ENCODE measurements at places on chromosomes 4 and X. TPM values are rescaled to one million over a fixed set of nuclear protein-coding genes. Genes with fewer than 3 reads are reported as not detected.

DNA sequence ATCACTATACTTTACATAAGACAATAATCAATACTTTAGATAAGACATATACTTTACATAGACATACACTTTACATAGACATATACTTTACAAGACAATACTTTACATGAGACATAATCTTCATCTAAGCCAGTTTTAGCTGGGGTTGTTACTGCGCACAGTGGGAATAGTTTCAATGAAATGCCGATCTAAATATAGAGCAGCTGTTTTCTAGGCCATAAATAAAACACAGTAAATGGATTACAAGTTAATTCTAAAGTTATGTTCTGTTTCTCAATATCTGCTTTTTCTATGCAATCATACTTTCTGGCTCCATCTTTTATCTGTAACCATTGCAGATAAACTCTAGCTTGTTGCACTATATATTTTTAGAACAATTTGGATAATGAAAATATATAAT is 1470.6 kb upstream of the PABPC4L start:
- no peak overlapping the region for H3K27ac ChIP-seq
- H3K4me1 ChIP-seq = no peaks in the 10 kb centered on the region
- no peak overlapping the region for H3K4me3 ChIP-seq
- H3K36me3 ChIP-seq = no peaks in the 10 kb centered on the region
- DNase-seq = no peak

DNA sequence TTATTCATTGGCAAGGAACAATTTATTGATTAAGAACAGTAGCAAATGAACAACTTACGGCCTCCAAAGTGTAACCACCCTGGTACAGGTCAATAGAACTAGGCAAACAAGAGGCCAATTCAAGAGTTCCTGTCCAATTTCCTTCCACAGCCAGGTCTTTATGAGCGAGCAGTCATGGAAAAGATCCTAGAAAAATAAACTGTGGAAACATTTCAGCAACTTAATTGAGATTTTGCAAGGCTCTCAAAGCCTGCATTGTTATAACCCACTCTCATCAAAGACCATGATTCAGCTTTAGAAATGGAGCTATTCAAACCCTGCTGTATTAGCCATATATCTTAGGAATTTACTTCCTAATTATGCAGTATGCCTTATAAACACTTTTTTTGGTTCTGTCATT is 43.6 kb downstream of the UNC5C start:
- H3K27ac ChIP-seq = no peak overlapping the region
- no peak for DNase-seq
- no peaks in the 10 kb centered on the region for H3K27me3 ChIP-seq
- H3K4me3 ChIP-seq = no peak overlapping the region
- H3K4me1 ChIP-seq = no peaks in the 10 kb centered on the region
- no peaks in the 10 kb centered on the region for H3K36me3 ChIP-seq

GRCh38 chr4:175511861-175512260 is 300.2 kb downstream of the GPM6A start:
- no peaks in the 10 kb centered on the region for H3K36me3 ChIP-seq
- no peak overlapping the region for H3K4me3 ChIP-seq
- no peaks in the 10 kb centered on the region for H3K4me1 ChIP-seq
- no peaks in the 10 kb centered on the region for H3K27me3 ChIP-seq
- H3K27ac ChIP-seq = no peak overlapping the region
- no peak for DNase-seq

Gene PORCN
- polyA plus RNA-seq = 11.5 TPM

Gene CAMK2D
- 13.5 TPM for polyA plus RNA-seq

- no peaks in the 10 kb centered on the region for H3K27me3 ChIP-seq
- no peak overlapping the region for H3K4me3 ChIP-seq
- H3K4me1 ChIP-seq = no peaks in the 10 kb centered on the region
- DNase-seq = no peak
Measured at GRCh38 chr4:7160439-7160838, 31.9 kb upstream of the SORCS2 start.

Gene TASL
- 1.8 TPM for polyA plus RNA-seq

Gene OTC
- polyA plus RNA-seq = not detected
